Vagina (tissue), 2 donors: ENCODE measurements at places on chromosomes 1 and 21.
A peak's percentile ranks its signal among the peaks of the same experiment; 100 is the strongest.

GRCh38 chr1:23522244-23522982 lies 8.6 kb downstream of the E2F2 start:
- DNase-seq, result no peak

DNA sequence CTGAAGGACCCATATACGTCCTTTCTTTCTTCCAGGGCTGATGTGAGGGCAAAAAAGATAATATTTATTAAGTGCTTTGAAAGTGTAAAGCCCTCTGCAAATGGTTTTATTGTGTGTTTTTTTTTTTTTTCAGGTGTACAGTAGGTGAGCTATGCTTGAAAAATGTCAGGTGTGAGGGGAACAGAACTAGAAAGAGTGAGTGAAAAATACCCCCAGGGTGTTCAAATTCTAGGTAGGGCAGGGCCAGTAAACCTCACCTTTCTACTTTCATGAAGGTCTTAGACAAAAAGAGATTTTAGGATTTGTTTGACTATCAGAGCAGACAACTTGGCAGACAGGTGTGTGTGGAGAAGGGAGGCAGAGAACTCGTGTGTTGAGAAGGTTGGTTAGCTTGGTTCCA lies 51.3 kb downstream of the ARHGEF11 start:
- DNase-seq, result no peak

DNA sequence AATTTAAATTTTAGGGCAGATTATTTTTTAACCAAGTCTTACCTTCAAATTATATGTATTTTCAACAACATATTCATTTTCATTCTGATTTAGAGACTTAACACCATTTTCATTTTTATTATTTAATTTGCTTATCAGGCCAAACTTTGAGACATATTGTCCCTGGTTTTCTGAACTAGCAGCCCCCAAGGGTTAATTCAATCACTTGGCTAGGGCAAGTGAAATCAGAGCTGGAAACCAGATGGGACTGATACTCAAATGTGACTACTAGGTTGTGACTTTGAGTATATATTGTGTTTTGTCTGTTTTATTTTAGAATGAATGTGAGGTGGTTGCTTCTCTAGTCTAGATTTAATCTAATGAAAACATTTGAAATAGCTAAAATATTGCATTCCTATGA lies 198.9 kb upstream of the PTGFR start:
- no peak for DNase-seq

GRCh38 chr1:39522661-39523567 lies 31.5 kb downstream of the BMP8A start:
- peak; percentile 95 for DNase-seq

- DNase-seq, result no peak
Measured at GRCh38 chr1:9730096-9730901, 78.8 kb downstream of the PIK3CD start.

- DNase-seq, result no peak
Measured at GRCh38 chr21:31475223-31475622, 131.2 kb upstream of the TIAM1 start.

- no peak for DNase-seq
Measured at GRCh38 chr1:180932378-180932777, 19.7 kb downstream of the KIAA1614 start.

GRCh38 chr1:179169616-179170467 lies 59.6 kb downstream of the ABL2 start:
- no peak for DNase-seq

GRCh38 chr1:234288946-234289345 lies 84.3 kb upstream of the COA6 start:
- no peak for DNase-seq
